Type B pancreatic cell (in vitro differentiated cells): ENCODE measurements at places on chromosomes 13 and 19. TPM values are rescaled to one million over a fixed set of nuclear protein-coding genes. Genes with fewer than 3 reads are reported as not detected.

NCLN gene
- 63.9 and 65.8 TPM in 2 replicates for total RNA-seq

STARD13 gene
- 12.1 and 24.7 TPM in 2 replicates for total RNA-seq

JSRP1 gene
- 0.72 TPM in 1 of 2 replicates, not detected in the other for total RNA-seq

GAPDHS gene
- not detected in 2 replicates for total RNA-seq

ZNF665 gene
- 5.0 and 7.2 TPM in 2 replicates for total RNA-seq

ZNF723 gene
- total RNA-seq = not detected in 2 replicates

PINLYP gene
- 5.6 and 6.0 TPM in 2 replicates for total RNA-seq

ONECUT3 gene
- total RNA-seq = 0.94 and 5.9 TPM in 2 replicates

LILRB4 gene
- total RNA-seq = not detected in 2 replicates

CABP5 gene
- not detected in 2 replicates for total RNA-seq

PLEKHA4 gene
- 15.8 and 45.4 TPM in 2 replicates for total RNA-seq

KL gene
- total RNA-seq = 3.6 TPM in 2 replicates

F7 gene
- 3.0 and 5.3 TPM in 2 replicates for total RNA-seq

ZNF98 gene
- not detected in 2 replicates for total RNA-seq

CFD gene
- 5.5 and 11.3 TPM in 2 replicates for total RNA-seq
